ENCODE measurements at places on chromosomes 1 and 21.

GRCh38 chr1:203252678-203253077, 23.2 kb upstream of the CHIT1 start:
- no peak for DNase-seq

GRCh38 chr1:216604771-216605170, 118.5 kb downstream of the ESRRG start:
- DNase-seq: no peak

DNA sequence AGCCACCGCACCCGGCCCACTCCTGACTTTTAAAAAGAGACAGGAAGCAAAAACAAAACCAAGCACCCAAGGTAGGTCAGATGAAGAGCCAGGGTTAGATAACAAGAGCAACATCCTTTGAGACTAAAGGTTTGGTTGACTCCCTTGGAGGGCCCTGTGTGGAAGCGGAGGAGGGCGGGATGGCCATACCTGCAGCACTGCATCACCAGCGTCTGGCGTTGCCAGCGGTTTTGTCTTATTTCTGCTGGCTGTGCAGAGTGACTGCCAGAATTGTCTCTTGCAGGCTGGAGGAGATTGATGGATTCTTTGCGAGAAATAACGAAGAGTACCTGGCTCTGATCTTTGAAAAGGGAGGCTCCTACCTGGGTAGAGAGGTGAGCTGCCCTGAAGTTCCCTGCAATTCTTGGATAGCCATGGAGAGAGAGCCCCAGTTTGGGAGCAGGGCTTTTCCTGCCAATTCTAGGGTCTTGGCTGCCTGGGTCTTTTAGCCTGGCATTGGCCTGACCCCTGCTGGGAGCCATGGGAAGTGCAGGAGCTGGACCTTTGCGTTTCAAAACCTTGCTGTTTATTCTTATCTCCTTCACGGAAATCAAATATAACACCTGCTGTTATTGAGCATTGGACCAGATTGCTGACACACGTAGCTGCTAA, 24.0 kb downstream of the QSOX1 start:
- DNase-seq: peak; percentile 60

GRCh38 chr1:163864207-163864606, 542.5 kb downstream of the NUF2 start:
- no peak for DNase-seq

- no peak for DNase-seq
Measured at GRCh38 chr1:231337043-231337471, 595 bp downstream of the EXOC8 start.

DNA sequence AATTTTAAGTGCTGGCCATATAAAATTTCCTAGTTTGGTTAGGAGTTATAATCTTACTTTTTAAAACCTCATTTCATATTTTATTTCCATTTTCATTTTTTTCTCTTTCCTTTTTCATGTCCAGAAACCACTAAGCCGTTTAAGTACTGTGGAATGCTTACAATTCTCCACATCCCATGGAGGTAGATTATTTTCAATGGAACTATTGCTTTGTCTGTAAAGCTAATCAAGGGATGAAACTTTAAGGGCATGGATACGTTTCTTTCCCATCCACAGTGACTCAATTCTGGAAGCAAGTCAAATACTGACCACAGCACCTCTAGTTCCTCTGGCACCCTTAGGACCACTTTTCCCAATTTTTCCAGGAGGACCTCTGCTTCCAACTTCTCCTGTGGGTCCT, 139.1 kb upstream of the ZNHIT6 start:
- no peak for DNase-seq

- DNase-seq: no peak
Measured at GRCh38 chr1:247576514-247576913, 11.6 kb upstream of the OR2G2 start.

DNA sequence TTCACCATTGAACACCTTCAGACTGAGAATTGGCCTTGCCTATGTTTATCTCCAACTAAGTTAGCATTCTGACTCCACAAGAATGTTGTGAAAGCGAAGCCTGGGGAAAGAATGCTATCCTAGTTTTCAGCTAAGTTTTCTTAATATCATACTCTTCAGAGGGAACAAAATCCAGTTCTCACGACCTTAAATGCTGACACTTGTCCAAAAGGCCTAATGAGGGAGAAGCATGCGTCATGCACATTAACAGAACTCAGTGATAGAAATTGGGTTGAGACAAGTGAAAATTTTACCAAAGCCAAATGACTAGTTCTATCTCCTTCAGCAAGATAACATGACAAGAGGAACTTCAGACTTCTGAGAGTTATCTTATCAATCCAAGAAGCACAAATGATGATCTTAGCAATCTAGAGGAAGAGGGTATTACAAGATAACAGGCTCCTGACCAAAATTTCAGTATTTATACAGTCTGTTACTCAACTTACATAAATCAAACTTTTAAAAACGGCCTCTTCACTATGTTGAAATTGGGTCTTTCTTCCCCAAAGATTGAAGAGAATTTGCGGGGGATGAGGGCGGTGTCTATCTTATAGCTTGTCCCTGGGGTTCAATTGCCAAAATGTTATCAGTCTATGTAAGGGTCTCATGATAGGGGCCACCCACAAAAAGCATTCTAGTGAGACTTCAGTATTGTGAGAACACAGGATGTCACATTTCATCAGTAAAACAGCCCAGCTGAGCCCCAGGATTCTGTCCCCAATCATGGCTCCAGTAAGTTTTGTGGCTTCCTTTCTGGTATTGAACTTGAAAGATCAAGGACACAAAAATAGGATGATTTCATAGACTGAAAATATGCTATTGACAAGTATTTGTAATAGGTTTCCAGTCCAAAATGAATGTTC, 26.5 kb upstream of the SLC45A3 start:
- no peak for DNase-seq

GRCh38 chr1:18041102-18041501, 66.5 kb upstream of the IGSF21 start:
- no peak for DNase-seq

DNA sequence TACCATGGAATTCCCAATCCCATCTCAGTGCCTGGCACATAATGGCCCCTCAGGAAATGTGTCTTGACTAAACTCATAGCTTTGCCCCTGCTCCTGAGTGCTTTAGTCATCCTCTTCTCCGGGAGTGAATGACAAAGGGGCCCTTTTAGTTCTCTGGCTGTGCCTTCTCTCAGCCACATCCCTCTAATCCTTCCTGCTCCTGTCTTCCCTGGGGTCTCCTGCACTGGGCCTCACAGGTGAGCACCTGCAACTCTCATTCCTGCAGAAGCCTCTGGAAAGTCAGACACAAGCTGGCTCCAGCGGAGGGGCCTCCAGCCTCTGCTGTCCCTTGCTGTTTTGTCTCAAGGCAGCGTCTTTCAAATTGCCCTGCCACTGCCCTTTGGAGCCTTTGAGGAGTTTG, 14.0 kb upstream of the ETV3L start:
- no peak for DNase-seq

DNA sequence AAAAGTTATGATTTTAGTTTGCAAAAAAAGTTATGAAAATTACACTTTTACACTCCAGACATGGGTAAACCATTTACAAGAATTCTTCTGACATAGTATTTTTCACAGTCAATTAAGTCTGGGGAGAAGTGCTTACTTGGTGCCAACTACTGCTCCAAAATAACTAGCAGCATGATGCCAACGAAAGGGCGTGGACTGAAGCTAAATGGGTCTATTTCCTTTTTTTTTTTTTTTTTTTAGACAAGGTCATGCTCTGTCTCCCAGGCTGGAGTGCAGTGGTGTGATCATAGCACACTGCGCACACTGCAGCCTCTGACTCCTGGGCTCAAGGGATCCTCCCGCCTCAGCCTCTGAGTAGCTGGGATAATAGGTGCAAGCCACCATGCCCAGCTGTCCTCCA, 43.2 kb downstream of the FMO4 start:
- DNase-seq: no peak

DNA sequence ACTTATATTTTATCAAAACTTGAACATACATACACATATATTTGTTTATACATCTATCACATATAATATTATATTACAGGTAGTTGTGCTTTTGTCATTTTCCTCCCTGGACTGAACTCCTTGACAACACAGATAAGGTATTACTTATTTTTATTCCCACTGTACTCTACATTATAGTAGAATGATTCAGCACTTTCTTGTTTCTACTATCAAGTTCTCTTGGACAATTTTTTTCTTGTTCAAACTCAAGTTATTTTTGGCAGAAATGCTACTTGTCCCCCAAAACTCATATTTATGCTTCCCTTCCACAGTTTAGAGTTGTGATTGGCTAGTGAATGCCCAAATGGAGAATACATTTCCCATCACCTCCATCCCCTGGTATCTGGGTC, 10.8 kb upstream of the PTPRC start:
- DNase-seq: no peak

DNA sequence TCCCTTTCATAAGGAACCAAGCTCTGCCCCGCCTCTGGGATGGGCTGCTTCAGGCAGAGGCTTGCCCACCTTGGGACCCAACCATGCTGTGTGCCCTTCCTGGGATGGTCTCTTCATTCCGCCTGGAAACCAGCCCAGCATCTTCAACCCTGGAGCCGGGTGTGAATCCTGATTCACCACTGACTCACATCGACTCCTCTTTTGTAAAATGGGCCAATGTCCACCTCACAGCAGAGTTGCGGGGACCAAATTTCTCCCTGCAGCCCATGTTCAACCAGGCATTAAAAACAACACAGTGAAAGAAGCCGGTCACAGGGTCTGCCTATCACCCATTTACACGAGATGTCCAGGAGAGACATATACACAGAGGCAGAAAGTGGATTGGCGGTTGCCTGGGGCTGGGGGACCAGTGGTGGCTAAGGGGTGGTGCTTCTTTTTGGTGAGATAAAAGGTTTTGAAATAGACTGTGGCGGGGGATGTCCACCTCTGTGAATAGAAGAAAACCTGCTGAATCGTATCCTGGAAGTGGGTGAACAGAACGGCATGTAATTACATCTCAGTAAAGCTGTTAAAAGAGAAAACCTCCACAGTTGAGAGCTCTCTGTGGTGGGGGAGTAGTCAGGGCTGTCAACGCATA, 6.9 kb upstream of the GPR153 start:
- DNase-seq: no peak
